ENCODE measurements at places on chromosomes 4 and X. TPM values are rescaled to one million over a fixed set of nuclear protein-coding genes. Genes with fewer than 3 reads are reported as not detected.

GRCh38 chr4:122687531-122688061 is 44.9 kb upstream of the BBS12 start:
- no peak for DNase-seq

DNA sequence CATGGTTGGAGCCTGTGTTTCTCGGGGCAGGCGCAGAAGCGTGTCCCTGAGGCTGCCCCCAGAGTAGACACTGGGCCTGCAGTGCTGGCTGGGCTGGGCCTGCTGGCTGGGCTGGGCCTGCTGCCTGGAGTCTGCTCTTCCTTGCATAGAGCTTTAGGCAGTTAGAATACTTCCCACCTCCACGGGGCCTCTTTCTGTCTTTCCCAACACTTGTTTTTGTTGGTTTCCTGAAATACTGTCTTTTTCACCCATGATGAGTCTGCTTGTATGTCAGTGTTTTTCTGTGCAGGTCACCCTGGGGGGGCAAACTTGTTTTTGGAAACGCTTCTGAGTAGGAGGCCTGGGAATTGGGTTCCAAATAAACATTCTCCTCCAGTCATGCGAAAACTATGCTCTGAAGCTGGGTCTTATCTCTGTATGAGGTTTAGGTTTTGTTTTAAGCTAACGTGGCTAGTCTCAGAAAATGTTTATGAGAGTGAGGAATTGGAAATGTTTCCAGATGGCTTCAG is 32.2 kb downstream of the TRMT44 start:
- no peak for DNase-seq

PHOX2B gene
- not detected for total RNA-seq

DNA sequence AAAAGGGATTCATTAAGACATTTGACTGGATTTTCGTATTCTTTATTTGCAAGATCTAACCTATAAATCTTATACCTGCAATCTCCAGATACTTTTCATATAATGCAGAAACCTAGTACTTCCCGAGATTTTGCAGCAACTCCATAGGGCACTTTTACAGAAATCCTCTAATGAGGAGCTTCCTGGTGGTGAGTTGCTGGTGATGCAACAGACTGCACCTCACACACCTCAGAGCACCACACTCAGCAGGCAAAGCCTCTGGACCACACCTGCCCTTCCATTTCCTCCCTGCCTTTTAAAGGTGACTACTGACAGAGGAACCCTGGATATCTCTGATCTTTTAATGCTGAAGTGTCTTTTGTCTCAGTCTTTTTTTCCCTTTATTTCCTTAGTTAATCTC is 289.4 kb downstream of the TRAM1L1 start:
- no peak for DNase-seq

RAB33A gene
- total RNA-seq: 10.1 TPM

CFP gene
- total RNA-seq: 29.0 TPM

GRCh38 chr4:76799140-76799539 is 98.8 kb downstream of the SOWAHB start:
- DNase-seq: no peak

EOLA1 gene
- total RNA-seq: 24.6 TPM

- no peak for DNase-seq
Measured at GRCh38 chr4:987624-988513, 1.0 kb downstream of the IDUA start.

GRCh38 chrX:26581091-26581490 is 365.1 kb downstream of the MAGEB5 start:
- no peak for DNase-seq

H2BW2 gene
- not detected for total RNA-seq

DNA sequence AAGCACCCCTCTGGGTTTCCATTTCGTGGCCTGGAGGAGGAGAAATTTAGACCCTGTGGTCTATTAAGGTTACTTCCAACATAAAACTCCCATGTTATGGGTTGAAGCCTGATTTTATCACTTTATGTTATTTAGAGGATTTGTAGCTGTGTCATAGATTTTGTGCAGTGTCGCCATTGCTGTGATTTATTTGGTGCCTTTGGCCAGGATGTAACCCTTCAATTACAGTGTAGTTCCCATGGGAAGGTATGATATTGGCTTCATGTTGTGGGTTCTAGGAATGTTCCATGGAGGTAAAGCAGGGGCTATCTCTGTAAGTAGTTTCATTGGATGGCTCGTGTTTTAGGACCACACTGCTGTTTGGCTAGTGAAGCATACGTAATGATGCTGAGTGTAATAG is 58.5 kb downstream of the TMEM131L start:
- no peak for DNase-seq

DNA sequence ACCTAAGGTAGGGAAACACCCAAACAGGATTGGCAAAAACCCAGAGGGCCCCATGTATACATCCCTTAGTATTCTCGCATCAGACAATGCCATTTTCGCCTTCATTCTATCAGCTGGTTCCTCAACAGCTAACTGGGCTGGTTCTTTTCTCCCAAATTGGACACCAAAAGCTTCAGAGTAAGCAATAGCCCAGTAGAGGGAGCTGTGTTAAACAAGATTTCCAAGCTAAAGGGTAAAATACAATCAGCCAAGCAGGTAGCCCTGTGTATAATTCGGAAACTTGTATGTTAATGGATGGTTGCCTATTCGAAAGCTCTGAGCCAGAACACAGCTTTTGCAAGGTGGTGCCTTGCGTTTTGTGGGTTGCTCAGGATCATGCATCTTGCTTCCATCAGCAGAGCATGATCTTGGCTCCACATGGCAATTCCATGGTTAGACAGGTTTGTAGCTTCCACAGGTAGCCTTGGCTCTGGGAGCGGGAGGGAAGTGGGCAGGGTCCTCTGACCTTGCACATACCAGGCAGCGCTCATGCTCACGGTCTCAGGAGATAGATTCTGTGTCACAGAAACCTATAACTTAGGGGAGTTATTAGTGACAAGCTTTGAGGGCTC is 115.2 kb upstream of the LNX1 start:
- no peak for DNase-seq

DNA sequence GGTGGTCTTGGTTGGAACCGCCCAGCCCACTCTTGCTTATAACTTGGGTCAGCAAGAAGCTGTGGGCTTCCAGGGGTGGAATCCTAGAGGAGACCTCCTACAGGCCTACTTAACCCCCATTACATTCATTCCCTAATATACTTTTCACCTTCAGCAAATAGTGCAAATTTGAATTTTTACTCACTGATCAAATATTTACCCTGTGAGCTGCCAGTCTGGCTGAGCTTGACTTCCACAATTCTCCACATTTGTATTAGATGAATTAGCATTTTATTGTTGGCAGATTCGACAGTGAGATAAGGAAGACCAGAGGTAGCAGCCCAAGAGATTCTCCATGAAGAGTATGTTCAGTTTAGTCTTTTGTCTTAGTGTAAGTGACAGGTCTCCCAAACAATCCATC is 199.6 kb downstream of the BCOR start:
- no peak for DNase-seq

DNA sequence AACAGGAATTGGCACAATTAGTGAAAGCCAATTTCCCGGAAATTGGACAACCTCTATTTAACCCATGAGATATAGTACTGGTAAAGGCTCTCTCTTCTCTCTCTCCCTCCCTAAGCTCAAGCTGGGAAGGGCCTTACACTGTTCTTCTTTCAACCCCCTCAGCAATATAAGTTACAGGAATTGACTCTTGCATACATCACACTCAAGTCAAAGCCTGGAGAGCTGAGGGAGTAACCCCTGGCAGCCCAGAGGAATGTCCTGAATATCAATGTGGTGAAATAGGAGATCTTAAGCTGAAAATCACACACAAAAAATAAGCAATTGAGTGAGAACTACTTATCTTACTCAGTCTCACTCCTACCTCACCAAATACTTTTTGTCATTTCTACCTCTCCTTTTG is 186.9 kb upstream of the SPOCK3 start:
- DNase-seq: no peak

DNA sequence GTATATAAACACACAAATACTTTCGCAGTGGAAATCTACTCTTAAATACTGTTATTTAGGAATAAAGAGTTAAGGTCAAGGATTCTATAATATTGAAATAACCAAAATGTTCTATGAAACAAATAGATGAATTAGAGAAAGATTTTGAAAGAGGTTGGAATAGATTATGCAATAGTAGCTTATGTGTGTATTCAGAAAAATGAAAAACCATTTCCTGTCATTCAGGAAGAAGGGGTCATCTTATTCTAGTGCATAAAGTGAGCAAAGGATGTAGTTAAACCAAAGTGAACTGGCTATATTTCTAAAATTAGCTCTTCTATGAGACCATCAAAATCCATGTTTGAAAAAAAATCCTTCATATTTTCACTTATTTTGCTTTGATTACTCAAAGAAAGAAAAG is 30.0 kb upstream of the MYOZ2 start:
- DNase-seq: no peak

- DNase-seq: no peak
Measured at GRCh38 chr4:113411496-113411938, 350.0 kb downstream of the CAMK2D start.

DNA sequence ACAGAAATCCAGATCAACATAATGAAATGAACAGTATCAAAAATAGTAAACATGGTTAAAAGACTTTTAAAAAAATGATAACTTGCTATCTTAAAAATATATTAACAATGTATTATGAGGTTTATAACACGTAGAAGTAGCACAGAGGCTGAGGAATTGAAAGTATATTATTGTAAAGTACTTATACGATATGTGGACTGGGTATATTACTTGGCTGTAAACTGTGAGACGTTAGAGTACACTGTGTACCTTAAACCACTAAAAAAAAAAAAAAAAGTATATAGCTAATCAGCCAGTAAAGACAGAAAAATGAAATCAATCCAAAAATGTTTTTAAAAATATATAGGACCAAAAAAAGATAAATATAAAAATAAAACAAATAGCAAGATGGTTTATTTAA is 120.6 kb downstream of the TET2 start:
- no peak for DNase-seq

GRCh38 chr4:26860922-26861433 is 337 bp downstream of the STIM2 start:
- peak; percentile 64 for DNase-seq

DNA sequence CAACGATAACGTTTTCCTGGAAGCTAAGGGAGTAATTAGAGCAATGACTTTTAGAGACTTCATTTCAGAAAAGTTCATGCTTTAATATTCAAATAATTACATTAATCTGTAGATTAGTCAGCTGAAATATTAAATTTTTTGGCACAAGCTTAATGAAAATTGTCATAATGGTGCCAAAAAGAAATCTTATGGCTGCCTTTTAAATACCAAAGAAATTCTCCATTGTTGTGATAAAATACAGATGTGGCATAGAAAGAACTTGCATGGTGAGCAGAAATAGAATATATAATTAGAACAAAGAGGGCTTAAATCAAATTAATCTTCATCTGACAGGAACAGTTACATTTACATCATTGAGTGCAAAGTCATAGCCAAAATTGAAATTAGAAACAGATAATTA is 263.5 kb downstream of the AFF2 start:
- DNase-seq: no peak
